ENCODE measurements at places on chromosomes 1 and 21. TPM values are rescaled to one million over a fixed set of nuclear protein-coding genes. Genes with fewer than 3 reads are reported as not detected.

DNA sequence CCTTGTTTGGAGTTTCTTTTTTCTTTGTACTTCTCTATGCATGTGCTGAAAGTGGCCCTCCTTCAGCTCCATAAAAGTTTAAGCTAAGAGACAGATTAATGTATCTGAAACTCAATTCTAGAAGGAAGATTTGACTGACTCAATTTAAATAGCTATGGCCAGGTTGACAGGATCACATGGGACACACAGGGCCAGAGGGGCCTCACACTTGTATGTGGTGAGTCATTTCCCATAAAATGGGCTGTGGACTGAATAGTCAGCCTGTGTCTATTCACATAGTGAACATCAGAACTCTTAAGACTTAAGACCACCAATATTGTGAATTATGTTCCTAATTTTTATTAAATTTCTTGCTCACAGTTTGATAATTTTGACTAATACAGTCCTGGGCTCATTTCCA lies 45.7 kb upstream of the DEPDC1 start:
- no peak for DNase-seq
- no peak overlapping the region for H3K4me3 ChIP-seq
- H3K27me3 ChIP-seq, result no peaks in the 10 kb centered on the region
- H3K27ac ChIP-seq, result no peak overlapping the region

GRCh38 chr1:60841116-60842046 lies 241.0 kb upstream of the NFIA start:
- H3K27ac ChIP-seq, result no peak overlapping the region
- no peaks in the 10 kb centered on the region for H3K27me3 ChIP-seq
- H3K4me3 ChIP-seq, result no peak overlapping the region
- no peak for DNase-seq
- no peaks in the 10 kb centered on the region for H3K36me3 ChIP-seq

DNA sequence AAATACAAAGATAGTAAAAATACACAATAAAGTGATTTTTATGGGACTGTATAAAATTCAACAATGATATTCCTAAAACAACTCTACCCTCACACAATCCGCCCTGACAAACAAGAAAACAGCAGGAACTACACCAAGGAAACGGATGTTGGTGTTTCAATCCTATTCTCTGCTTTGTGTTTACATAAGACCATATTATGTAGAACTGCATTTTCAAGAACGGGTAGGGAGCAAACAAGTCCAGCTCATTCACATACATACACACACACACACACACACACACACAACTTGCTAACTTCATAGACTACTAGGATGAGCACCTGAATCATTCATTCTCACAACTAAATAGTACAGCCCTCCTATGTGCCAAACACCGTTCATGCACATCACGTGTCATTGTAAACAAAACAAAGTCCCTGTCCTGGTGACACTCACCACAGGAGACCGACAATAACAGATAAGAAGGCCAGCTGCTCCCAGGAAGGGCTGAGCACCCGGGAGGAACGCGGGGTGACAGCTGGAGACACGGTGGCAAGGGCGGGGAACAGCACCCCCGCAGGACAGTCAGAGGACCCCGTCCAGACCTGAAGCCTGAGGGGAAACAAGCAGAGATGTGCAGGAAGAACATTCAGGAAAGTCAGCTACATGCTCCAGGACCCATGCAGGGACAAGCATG lies 43.0 kb downstream of the NPHP4 start:
- H3K36me3 ChIP-seq, result no peaks in the 10 kb centered on the region
- no peaks in the 10 kb centered on the region for H3K27me3 ChIP-seq
- no peak overlapping the region for H3K4me3 ChIP-seq
- no peak for DNase-seq
- H3K4me1 ChIP-seq, result peaks cover under 1% of the 10 kb centered on the region

CACHD1 gene
- 0.11 TPM for total RNA-seq

SLFNL1 gene
- total RNA-seq, result 1.6 TPM

ANGPTL3 gene
- not detected for total RNA-seq
